ENCODE measurements at places on chromosomes 6 and 20.

DNA sequence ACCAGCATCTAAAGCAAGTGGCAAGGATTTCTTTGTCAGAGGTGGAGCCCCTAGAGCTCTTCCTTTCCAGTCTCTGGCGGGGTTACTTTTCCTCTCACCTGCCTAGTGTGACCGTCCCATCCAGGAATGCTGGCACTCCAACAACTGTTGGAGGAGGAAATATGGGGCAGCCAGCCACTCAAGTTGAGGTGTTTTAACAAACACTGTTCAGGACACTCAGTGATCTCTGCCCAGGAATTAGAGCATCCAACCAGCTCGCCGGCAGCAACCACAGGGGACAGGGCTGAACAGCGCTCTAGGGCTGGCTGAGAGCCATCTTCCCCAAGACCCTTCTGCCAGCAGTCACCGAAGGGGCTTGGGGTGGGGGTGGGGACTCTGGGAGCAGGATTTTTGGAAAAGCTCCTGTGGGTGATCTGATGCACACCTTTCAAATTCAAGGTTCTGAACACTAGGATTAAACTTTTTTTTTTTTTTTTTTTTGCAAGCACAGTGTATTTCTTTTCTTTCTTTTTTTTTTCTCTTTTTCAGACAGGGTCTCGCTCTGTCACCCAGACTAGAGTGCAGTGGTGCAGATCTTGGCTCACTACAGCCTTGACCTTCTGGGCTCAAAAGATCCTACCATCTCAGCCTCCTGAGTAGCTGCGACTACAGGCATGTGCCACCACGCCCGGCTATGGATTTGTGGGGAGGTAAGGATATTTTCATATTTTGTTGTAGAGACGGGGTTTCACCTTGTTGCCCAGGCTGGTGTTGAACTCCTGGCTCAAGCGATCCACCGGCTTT is 28.4 kb upstream of the KCNK16 start:
- DNase-seq = no peak

DNA sequence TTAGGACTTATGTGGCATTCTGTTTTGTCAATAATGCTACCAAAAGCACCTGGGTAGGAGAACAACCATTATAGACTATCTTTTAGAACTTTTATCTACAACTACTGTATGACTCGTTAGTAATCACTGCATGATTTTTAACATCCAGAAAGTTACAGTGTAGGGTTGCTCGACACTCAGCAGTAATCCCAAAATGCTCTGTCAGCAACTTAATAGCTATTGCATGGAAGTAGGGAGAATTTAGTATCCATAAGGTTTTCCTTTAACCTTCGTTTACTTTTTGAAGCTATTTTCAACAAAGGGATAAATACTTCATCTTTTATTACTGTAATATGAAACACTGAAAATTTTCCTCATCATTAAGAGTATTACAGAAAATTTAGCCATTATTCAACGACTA is 309.5 kb downstream of the RNGTT start:
- no peak for DNase-seq

DNA sequence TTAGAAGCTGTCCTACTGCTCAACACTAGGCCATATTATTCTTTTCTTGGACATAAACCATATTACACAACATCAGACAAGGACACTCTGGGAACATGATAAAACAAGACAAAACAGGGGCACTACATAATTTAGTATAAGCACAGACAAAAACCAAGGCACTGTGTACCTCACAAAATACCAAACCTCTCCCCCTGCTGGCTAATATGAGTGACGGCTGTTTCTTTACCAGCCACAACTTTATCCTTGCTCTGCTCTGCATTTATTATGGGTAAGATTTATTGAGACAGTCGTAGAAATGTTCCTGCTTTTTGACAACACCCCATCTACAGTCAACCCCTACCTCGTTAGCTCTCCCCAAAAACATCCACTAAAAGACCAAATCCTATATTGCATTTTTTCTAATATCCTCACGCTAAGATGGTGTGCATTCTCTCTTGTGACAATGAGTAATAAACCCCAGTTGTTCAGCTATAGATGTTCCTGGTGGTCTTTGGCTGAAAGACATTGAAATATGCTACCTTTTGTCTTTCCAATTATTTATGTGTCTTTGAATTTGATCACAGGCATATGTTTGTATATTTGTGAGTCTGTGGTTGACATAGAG is 23.8 kb upstream of the POLR1H start:
- no peak for DNase-seq

DNA sequence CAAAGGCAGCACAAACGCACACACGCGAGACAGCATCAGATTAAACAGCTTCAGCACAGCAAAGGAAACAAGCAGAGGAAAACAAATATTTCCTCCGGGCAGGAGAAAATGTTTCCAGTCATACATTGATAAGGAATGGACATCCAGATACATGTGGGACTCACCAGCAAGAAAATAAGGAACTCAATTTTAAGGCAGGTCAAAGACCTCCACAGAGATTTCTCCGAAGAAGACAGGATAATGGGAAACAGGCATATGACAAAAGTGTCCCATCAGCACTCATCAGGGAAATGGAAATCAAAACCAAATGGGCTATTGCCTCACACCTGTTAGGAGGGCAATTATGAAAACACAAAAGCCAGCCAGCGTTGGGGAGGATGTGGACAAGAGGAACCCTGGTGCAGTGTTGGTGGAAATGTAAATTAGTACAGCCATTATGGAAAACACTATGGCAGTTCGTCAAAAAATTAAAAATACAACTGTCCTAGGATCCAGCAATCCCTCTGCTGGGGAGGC is 9.7 kb upstream of the SLCO4A1 start:
- DNase-seq = no peak

- DNase-seq = no peak
Observed at GRCh38 chr6:146526192-146526591, 17.4 kb upstream of the RAB32 start.

Data from MG63 (cell line).